ENCODE measurements at places on chromosomes 16 and 17.

- no peak for DNase-seq
These were observed 198.4 kb upstream of the SOX9 start for GRCh38 chr17:71922439-71922838.

DNA sequence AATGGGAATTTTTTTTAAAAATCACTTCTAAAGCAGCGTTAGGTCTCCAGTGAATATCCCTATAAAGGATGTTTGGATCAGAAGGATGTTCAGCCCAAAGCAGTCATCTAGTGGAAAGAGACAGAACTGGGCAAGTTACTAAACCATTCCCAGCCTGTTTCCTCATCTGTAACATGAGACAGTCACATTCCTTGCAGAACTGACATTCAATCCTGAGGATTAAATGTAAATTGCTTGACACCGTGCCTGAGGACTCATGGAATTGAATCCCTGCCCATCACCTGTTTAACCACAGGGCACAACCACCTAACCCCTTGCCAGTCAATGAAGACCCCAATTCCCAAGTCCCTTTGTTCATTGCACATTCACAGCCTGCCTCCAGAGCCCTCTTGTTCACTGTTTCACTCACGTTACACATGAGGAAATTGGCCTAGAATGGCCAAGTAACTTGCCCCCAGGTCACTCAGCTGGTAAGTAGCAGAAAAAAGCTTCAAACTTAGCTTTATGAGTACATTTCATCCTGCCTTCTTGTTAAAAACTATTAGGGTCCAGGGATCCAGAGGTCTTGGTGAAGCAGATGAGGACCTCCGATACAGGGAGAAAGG, 1.4 kb downstream of the CMTM2 start:
- no peak for DNase-seq

- DNase-seq, result no peak
These were observed 772 bp downstream of the PFAS start for GRCh38 chr17:8249621-8250500.

DNA sequence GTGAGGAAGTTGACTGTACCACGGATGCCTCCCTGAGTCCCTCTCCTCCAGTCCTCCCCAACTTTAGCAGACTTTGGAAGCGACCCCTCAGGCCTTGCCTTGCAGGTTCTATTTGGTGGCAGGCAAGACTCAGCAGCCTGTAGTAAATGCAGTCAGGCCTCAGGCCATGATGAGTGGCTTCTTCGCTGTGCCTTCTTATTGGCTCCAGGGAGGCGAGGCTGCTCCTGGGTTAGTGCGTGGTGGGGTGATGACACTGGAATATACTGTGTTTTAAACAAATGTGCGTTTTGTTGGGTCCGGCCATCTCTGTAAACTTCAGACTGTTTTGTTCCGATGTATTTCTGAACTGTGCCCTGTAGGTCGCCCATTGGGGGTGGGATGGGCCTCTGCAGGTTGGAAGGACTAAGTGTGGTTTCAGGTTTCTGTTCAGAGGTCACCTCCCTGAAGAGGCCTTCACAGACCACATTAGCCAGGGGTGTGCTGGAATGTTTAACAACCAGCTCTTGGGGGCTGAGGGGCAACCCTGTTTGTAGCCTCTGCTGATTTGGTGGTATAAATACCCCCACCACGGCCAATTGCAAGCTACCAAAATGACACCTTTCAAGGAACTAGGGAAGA, 62.5 kb downstream of the CYLD start:
- DNase-seq, result no peak

- no peak for DNase-seq
These were observed 46.7 kb upstream of the TBX2 start for GRCh38 chr17:61352781-61353491.

DNA sequence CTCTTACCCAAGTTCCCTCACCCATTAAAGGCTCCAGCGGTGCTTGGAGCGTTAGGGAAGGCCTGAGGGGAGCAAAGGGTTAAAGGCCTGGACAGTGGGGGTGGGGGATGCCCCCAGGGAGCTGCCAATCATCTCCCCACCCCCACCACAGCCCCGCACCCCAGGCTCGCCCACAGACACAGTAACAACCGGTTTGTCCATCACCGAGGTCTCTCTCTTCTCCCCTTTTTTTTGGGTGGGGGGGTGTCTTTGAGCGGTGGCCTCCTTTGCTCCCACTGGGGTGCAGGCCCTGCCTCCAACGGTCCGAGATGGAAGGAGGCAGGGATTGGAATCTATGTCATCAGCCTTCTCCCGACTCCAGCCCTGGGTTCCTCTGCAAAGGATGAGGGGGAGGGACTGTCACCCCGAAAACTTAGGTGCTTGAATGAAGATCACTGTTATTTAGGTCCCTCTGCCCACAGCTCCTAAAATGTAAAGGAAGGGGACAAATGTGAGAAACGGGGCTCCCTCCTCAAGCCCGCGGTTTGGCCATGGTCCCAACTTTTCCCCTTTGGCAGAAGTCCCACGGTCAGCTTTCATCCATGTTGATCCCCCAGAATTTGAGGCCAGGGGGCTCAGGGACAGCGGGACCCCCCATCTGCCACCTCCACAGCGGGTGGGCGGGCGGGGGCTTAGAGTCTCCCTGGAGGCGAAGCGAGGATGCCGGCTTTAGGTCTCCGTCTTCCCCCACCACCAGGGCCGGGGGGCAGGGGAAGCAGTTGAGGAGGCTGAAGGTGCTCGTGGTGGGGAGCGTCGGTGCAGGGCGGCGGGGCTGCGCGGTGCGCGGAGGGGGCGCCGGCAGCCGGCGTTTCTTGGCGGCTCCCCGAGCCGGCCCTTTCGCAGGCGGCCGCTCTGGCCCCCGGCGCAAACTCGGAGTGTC, 1.7 kb downstream of the EPOP start:
- no peak for DNase-seq

GRCh38 chr16:57694725-57695679, at the start of gene DRC7:
TSS of gene DRC7 (plus strand) at chr16:57694806. CDS start at chr16:57697950, 3,144 bp downstream.
- peak; percentile 30 for DNase-seq

DNA sequence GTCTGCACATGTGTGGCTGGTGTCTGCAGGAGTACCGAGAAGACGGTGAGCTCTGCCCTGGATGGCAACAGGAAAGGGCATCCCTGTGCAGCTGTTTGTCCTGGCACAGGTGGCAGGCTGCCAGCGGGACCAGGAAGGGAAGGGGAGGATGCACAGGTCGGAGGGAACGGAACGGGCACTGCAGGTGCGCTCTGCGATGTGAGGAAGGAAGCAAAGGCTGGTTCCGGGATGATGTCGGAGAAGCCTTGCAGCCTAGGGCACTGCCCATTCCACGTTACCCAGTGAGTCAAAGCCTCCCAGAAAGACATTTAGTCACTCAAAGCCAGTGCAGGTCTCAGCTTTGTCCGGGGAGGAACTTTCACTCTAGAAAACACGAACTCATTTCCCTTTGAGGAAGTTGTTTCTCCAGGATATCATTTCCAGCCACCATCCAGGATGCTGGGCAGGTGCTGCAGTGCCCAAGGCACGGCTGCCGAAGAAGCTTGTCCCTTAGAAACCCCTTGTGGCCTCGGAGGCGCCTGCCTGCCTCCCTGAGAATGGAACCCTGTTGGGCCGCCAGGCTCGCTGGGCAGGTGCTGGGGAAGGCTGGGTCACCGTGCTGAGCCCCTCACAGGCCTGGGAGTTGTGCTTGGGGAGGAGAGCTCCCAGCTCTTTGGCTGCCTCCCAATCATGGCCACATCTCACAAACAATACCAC, 4.5 kb upstream of the TMEM235 start:
- DNase-seq, result no peak

DNA sequence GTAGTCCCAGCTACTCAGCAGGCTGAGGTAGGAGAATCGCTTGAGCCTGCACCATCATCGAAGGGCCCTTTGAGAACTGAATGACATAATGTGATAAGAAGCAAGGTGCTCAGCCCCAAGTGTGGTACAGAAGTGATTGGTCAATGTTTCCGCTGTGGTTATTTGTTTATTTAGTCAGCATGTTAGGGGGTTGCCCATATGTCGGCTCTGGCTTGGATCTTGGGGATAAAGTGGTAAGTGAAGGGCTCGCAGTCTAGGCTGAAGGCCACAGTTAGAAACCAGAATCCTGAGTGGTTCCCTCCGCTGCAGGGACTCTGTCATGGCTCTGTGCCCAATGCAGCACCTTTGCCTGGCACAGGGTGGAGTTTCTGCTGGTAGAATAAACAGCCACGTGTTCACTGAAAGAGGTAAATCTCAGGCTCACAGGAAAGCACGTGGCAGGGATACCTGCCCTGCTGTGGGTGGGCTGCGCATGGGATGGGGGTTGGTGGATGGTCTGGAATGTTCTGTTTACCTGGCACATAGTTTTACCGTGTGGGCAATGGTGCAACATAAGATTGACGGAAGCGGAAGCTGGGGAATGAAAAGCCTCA, 35.4 kb downstream of the SYT17 start:
- DNase-seq, result no peak

DNA sequence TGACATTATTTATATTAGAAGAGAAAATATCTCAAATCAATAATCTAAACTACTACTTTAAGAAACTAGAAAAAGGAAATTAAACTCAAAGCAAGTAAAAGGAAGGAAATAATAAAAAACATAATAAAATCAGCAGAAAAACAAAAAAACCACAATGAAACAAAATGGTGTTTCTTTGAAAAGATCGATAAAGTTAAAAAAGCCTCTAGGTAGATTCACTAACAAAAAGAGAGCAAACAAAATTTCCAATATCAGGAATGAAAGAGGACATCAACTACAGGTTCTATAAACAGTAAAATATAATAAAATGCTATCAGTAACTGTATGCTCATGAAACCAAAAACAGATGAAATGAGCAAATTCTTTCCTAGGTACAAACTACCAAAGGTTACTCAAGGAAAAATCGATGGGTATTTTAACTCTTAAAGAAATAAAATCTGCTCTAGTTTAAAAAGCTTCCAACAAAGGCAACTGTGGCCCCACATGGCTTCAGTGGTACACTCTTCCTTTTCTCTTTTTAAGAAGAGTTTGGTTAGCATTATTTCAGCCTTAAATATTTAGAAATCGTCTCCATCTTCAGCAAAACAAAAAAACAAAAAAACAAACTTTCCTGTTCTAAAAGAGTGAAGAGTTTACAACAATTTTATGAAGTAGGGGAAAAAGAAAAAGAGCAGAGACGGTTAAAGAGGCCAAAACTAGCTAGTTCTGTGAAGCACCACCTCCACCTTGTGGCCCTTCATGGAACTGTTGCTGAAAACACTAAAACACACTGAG, 102.2 kb downstream of the TRIM37 start:
- peak; percentile 72 for DNase-seq

DNA sequence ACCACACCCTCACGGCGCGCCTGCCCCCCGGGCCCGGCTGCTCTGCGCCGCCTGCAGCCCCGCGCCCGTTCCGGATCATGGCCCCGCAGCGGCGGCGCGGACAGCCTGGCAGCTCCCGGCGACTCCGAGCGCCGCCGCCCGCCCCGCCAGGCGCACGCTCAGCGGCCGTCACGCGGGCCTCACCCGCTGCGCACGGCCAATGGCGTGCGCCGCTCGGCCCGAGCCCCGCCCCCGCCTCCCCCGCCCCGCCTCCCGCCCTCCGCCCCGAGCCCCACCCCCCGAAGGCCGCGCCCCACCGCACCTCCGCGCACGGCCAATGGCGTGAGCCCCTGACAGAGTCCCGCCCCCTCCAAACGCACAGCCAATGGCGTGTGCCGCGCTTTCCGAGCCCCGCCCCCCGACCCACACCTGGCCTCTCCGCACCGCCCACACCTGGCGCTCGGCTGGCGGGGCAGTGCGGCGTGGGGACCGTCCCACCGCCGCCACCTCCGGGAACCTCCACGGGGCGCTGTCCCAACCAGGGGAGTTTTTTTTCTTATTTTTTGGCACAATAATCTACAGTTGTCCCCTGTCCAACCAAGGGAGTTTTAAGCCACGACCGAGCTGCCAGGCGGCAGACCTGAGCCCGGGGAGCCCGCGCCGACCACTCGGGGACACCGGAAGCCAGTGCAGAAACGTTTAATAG, at the start of gene PCYT2:
PCYT2 (minus strand) TSS at position 123 of the 685 bp plus-strand sequence; CDS start at position 79, 44 bp downstream.
- DNase-seq, result peak; percentile 84

- no peak for DNase-seq
These were observed at the start of gene ASGR1 for GRCh38 chr17:7179317-7180254. TSS of gene ASGR1 (minus strand) at chr17:7179370. CDS start at chr17:7178563, 807 bp downstream.

- no peak for DNase-seq
These were observed 641 bp downstream of the SBK1 start for GRCh38 chr16:28292731-28293600.

DNA sequence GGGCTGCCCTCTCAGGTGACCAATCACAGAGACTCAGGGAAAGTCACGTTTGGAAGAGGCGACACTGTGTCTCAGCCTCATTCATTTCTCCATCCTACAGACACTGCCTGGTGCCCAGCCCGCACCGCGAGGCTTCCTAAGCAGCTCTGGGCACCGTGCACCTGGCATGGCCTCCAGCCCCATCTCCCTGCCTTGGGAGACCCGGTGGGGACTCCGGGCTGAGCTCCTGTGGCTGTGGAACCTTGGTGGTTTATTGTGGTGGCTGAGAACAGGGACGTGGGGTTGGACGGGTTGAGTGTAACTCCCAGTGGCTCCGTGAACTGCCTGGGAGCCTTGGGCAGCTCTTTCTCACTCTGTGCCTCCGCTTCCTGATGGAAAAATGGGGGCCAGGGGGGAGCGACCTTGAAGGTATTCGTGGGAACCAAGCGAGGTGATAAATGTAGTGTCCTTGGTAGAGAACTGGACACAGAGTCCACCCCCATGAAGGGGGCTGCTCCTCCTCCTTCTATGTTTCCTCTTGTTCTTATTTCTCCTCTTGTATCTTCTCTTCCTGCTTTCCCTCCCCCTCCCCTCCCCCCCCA, 215.4 kb downstream of the SEC14L1 start:
- DNase-seq, result no peak
